NCI-H1105 (cell line): ENCODE measurements at places on chromosomes 5 and 9.
A peak's percentile ranks its signal among the peaks of the same experiment; 100 is the strongest.

- DNase-seq, result no peak
Observed at GRCh38 chr5:39970117-39970798, 545.5 kb upstream of the DAB2 start.

DNA sequence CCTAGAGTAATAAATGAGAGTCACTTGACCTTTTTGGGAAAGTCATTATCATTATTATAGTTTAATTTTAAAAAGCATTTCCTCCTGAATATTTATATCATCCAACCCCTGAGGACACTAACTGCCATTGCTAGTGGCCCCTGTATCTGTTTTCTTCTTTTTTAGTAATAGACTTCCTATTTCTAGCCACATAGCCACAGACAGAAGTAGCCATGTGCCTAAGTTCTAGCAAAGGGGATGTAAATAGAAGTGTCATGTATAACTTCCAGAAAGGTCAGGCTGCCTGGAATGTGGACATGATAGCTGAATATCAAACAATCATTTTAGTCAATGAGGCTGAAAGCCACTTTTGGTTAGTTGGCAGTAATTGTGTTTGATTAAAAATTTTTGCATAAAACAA, 37.5 kb upstream of the IQGAP2 start:
- no peak for DNase-seq

GRCh38 chr5:173777674-173778073, 110.5 kb upstream of the CPEB4 start:
- DNase-seq, result no peak

GRCh38 chr5:178476972-178477754, 113.0 kb downstream of the COL23A1 start:
- no peak for DNase-seq

- DNase-seq, result no peak
Observed at GRCh38 chr9:133403766-133404453, 13.9 kb downstream of the REXO4 start.

DNA sequence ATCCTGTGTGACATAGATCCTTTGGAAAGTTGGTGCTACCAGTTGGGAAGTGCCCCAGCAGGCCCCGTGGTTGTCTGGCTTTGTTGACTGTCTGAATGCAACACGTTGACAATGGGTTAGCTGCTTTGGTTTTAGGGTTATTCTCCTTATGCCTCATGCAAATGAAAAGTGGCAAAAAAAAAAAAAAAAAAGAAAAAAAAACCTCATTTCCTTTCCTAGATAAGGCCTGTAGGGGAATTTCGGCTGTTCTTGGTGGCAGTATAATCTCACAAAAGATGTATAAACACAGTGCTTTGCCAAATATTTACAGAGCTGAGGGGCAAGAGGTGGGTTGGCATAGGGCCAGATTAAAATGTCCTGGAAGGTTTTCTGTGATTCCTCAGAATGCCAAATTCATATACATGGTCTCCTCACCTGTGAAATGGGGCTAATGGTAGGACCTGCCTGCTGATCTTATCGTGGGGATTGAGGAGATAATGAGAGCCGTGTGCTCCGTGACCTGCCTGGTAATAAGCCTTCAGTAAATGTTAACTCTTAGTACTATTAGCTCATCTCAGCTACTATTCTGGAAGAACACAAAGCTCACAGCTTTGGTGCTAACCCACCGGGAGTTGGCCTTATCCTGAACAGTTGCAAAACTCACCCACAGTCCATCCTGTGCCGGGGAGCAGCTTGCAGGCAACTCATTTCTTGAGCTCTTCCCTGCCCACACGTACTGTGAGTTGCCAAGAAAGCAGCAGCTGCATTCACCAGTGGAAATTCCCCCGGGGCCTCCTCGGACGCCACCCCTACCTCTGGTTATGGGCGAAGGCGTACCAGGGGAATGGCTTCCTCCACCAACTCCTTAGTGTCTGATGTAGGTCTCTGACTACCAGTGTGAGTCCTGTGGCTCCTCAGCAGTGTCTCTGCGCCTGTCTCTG, 220.3 kb downstream of the NR3C1 start:
- no peak for DNase-seq

DNA sequence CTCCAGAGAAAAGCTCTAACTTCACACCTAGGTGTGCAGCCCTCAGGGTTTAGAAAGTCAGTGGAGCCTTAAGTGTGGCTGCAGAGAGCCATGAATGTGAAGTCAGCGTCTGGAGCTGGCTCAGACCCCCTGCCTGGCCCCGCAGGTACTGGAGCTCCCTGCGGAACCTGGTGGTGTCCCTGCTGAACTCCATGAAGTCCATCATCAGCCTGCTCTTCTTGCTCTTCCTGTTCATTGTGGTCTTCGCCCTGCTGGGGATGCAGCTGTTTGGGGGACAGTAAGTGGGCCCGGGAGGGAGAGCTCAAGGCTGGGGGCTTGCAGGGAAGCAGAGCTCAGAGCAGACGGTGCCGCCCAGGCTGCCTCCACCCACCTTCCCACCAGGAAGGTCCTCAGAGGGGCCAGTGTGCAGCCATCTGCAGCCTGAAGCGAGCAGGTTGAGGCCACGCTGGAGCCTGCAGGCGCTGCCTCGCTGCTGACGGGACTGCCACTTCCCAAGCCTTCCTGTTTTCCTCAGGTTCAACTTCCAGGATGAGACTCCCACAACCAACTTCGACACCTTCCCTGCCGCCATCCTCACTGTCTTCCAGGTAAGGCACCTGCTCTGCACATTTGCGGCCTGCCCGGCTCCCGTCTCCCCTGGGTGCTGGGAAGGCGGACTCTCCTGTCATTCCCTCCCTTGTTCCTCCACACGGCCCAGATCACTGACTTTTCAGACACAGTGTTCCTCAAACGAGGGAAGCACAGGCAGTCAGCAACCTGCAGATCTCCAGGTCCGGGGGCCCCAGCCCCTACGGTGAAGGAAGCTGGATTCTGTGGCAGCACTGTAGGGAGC, 108.9 kb downstream of the CACNA1B start:
- DNase-seq, result no peak

DNA sequence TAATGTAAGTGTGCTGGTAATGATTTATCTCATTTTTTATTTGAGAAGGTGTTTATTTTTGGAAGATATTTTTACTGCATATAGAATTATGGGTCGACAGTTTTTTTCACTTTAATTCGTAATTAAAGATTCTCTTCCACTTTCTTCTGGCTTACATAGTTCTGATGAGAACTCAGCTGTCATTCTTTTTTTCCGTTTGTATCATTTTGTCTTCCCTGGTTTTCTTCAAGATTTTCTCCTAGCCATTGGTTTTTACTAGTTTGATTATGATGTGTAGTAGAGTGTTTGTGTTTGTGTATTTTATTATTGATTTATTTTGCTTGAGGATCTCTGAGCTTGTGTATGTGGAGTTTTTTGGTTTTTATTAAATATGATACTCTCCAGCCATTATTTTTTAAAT, 21.7 kb downstream of the SLF1 start:
- no peak for DNase-seq

DNA sequence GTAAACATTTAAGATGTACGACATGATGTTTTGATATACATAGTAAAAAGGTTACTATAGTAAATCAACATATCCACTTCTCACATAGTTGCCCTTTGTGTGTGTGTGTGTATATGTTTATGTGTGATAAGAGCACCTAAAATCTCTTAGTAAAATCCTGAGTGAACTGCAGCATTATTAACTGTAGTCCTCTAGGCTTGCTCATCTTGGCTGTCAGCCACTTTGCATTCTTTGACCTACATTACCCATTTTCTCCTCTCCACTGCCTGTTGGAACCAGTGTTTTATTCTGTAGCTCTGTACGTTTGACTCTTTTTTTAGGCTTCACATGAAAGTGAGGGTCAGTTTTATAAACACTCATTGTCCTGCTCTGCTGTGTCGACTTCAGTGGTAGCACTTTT, 24.4 kb downstream of the C5orf22 start:
- DNase-seq, result no peak

DNA sequence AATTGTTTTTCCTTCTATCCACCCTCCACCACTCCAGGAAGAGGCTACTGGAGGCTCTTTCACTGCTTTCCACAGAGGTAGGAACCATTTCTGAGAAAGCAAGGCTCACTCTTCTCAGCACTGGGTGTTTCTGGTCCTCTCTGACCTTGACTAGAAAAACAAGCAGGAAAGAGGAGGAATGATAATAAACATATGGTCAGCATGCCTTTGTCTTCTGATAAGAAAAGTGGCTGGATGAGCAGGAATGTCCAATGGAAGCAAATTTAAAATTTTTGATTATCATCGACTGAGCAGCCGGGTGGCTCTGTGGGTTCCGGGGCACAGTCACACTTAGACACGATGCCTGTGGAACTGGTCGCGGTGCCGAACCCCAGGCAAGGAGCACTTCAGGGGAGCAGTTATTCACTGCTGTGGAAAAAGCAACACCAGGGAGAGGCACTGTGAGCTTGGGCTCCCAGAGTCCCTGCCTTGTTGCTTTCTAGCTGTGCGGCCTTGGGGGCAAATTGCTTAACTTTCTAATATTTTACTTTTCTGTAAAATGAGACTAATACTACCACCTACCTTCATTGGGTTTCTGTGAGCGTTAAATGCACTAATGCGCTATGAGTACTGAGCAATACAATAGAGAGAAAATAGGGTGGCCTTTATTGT, 157.0 kb upstream of the LHFPL2 start:
- no peak for DNase-seq

GRCh38 chr5:33195431-33196165, 245.2 kb upstream of the TARS1 start:
- no peak for DNase-seq

GRCh38 chr5:139951296-139951924, 91.7 kb downstream of the NRG2 start:
- DNase-seq, result no peak

- no peak for DNase-seq
Observed at GRCh38 chr5:169390265-169390664, 89.3 kb upstream of the SLIT3 start.

DNA sequence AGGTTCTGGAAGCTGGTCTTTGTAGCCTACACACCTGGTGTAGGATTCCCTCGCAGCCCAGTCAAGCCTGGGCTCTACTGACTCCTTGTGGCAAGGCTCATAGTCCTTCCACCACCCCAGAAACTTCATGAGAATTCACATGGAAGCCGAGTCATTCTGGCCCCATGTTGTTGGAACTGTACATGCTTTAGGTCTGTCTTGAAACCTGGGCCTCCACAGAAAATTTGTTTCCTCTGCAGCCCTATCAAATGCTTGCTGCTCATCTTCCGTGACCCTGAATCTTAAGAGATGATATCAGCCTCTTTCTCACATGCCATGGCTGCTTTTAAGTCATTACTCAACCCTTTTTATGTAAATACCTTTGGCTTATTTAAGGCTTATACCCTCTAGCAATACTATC, 113.4 kb upstream of the GRHPR start:
- no peak for DNase-seq

DNA sequence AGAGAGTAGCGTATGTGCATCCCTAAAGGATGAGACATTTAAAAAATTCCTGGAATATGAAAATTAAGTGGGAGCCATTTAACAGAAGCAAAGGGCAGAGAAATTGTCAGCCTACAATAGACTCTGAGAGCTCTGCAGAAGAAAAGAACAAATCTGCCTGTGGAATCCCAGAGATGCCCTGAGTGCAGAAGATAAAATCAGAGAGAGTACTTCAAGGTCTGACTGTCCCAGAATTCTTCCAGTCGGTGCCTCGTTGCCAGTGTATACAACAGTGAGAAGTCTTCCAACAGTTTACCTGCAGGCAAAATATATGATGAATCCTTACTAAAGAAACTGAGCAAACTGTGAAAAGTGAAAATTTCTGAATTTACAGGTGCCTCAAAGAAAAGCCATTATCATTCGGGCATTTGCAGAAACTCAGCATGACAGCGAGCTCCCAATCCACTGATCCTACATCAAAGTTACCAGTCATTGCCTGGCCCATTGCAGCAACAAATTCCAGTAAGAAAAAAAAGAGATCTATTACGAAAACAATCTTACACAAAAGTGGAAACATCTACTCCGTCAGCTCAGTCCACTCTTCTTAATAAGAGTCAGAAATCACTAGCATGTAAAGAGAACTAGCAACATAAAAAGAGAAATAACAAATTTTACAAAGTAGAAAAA, 92.8 kb upstream of the VCAN start:
- no peak for DNase-seq

GRCh38 chr5:67454957-67455561, 258.5 kb upstream of the CD180 start:
- DNase-seq, result no peak

DNA sequence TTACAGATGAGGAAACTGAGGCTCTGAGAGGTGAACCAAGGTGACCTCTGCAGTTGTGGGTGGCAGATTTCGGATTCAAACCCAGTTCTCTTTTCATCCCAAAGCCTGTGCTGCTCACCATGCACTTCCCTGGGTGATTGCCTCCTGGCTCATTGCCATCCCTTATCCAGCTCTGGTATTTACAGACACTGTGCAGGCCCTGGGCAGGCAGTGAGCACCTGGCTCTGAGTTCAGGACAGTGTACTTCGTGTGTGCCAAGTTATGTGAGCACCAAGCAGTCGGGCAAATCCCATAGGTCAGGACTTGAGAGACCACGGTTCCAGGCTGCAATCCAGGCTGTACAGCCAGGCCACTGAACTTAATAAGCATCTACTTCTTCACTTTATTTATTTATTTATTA, 1.4 kb downstream of the LRSAM1 start:
- peak; percentile 27 for DNase-seq

GRCh38 chr5:147248561-147248960, 13.7 kb downstream of the STK32A start:
- DNase-seq, result no peak

GRCh38 chr5:143601357-143601756, 197.9 kb upstream of the NR3C1 start:
- DNase-seq, result no peak

DNA sequence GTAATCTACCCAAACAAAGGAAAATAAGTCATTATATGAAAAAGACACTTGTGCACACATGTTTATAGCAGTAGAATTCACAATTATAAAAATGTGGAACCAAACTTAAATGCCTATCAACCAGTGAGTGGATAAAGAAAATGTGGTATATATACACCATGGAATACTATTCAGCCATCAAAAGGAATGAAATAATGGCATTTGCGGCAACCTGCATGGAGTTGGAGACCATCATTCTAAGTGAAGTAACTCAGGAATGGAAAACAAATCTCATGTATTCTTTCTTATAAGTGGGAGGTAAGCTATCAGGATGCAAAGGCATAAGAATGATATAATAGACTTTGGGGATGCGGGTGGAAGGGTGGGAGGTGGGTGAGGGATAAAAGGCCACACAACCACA, 34.6 kb downstream of the SLC12A2 start:
- DNase-seq, result no peak

GRCh38 chr9:81558091-81558830, 131.1 kb downstream of the TLE1 start:
- no peak for DNase-seq

DNA sequence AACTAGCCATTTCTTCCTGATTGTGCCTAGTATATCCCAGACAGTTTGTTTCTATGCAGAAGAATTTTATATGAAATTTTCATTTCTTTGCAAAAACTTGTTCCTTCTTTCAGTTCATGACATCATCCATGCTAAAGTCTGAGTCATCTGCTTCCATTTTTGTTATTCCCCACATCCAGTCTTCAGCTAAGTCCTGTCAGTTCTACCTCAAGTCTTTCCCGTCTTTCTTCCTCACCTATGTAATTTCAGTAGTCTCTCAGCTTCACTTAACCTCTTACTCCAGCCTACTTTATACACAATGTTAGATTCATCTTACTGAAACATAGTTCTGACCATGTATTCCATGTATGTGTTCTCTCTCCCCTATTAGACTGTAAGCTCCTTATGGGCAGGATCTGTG, 39.1 kb downstream of the G3BP1 start:
- no peak for DNase-seq

- no peak for DNase-seq
Observed at GRCh38 chr9:136054798-136055714, 40.0 kb downstream of the NACC2 start.
